ENCODE measurements at places on chromosomes 16 and 17.

- DNase-seq: no peak
Observed at GRCh38 chr17:2835780-2836179, 39.5 kb downstream of the RAP1GAP2 start.

DNA sequence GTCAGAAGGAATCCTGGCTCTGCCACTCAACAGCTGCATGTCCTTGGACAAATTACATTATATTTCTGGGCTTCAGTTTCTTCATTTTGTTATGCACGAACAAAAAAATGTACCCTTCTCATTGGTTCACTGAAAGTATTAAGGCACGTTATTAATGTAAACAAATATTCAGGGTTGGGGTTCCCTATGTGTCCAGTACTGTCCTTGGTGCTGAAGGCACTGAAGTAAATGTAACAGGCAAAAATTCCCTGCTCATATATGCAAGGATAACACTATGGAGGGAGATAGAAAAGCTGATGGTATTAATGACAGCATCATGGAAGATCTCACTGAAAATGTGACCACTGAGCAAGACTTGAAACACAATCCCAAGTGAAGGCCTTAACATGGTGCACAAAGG lies 386.6 kb downstream of the XYLT1 start:
- no peak for DNase-seq

GRCh38 chr17:36837195-36837938 lies 99.9 kb upstream of the LHX1 start:
- no peak for DNase-seq

DNA sequence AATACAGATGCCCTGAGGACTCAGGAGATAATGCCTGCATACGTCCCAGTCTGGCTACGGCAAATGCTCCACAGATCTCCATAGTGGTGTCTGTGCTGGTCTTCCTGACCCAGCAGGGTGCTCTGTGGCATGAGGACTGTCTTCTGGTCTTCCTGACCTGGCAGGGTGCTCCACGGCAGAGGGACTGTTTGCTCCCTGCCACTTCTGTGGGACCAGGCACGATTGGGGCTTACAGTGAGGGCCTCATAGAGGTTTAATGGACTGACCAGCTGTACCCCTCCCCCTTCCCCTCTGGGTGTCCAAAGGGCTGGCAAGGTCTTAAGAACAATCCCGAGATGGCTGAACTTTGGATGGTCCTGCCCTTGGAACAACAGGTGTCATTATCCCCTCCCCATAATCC lies 123.1 kb downstream of the C16orf78 start:
- DNase-seq: no peak

DNA sequence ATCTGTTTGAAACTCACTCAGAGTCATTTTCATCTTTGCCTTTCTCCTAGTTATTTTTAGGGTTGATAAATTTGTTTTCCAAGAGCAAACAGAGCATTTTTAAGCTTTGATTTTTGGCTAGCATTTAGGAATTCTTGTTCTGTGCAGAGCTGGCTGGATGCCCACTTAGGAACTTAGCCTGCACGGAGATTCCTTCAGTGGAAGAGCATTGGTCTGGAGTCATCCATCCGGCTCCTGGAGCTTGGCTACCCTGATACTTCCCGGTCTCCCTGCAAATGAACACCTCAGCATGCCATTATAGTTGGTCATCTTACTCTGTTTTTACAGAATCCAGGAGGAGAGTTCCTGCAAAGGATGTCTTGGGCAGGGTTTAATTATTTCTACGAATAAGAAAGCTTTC lies 57.1 kb downstream of the SPECC1 start:
- no peak for DNase-seq

GRCh38 chr17:74088934-74089329 lies 114.5 kb upstream of the RPL38 start:
- DNase-seq: no peak

GRCh38 chr16:4968879-4969483 lies 10.9 kb downstream of the SEC14L5 start:
- no peak for DNase-seq

GRCh38 chr16:27980919-27981700 lies 82.4 kb downstream of the GSG1L start:
- no peak for DNase-seq

DNA sequence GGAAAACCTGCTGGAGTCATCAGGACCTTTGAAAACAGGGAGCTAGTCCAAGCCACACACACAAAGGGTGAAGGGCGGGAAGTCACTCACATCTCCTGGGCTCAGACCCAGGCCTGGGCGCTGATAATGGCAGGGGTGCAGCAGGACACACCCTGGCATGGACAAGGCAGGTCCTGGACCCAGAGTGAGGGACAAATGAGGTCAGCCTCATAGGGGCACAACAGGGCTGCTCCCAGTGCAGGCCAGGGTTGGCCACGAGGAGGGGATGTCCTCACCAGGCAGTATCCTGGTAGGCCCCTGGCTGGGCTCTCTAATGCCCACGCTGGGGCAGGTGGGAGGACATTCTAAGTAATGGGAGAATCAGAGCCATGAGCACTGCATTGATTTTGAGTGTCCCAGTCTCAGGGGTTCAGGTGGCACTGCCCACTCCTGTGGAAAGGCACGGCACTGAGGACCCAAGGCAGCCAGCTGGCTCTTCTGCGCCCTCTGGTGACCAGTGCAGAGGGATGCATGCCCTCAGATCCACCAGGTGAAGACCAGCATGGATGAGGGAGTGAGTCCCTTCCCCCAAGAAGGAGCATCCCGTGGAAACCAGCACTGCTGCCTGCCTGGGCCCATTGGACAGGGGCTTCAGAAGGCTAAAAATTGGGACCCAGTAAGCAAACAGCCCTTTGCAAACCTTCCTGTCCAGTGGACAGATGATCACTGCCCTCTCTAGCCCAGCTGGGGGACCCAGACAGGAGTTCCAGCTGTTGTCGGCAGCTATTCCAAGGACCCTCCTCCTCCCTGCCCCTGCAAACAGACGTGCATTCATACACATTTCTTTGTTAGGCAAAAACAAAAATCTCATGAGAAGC lies 23.4 kb upstream of the SREBF1 start:
- DNase-seq: peak; percentile 50

DNA sequence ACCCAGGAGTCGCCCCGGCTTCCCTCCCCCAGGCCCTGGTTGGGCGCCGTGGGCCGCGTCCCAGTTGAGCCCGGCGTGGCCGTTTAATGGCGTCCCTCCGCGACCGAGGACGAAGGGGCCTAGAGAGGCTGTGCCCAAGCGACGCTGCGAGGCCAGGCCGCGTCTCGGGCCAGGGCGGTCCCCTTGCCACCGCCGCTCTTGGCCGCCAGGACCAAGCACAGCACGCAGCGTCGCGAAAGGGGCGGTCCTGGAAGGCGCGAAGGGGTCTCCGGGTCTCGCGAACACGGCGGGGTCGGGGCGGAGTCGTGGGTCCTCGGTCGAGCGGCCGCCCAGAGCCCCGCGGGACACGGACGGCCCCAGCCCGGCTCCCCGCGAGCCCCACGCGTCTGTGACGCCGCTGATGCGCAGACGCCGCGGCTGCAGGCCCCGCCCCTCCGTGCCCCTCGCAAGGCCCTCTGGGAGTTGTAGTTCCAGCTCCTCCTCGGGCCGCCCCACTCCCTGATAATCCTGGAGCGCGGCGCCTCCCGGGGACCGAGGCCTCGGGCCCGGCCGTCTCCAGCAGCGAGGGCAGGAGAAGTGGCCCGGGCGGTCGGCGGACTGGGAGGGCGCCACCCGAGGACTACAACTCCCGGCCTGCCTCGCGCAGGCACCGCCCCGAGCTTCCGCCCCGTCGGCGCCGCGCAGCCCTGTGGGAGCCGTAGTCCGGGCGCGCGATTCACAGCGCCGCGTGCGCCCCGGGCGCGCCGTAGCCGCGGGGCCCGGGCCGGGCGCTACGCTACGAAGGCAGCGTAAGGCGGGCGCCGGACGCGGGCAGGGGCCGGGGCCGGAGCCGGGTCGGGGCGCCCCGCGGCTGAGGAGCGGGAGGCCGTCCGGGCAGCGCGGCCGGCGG lies at the start of gene CAPN15:
Gene CAPN15, plus strand, starts transcription at position 698 of the 889 bp plus-strand sequence. CDS start 19,127 bp downstream, outside the sequence.
- peak; percentile 67 for DNase-seq

- DNase-seq: peak; percentile 93
Observed at GRCh38 chr16:88700636-88701482, 5.3 kb downstream of the RNF166 start.

DNA sequence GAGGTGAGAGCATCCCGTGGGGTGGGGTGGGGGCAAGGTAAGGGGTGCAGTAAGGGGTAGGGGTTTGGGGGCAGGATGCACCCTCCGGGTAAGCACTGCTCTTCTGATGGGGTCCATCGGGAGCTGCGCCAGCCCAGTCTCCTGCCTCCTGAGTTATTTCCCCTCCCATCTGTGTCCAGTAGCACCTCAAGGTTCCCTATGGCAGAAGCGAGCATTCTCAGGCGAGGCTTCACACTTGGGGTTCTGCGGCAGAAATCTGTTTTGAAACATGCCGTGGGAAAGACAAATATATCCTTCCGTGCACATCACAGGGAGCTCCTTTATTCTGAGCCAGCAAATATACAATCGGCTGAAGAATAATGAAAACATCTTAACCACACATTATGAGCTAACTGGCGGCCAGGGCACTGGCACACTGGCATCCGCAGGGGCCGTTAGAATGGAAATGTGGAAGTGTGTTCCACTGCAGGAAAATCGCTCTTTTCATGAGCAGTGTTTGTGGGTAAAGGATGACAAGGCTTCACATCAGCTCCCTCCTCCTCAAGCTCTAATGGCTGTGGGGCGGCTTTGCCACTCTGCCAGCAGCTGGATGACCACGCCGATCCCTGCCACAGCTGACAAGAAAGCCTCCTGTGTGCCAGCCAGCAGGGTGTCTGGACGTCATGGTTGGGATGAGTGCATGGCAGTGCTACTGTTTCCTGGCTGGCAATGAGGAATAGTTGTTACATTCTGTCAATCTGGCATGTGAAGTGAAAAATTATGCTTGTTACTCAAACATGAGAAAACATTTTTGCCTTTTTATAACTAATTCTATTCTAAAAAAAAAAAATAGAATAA lies 20.0 kb downstream of the MTHFSD start:
- no peak for DNase-seq

DNA sequence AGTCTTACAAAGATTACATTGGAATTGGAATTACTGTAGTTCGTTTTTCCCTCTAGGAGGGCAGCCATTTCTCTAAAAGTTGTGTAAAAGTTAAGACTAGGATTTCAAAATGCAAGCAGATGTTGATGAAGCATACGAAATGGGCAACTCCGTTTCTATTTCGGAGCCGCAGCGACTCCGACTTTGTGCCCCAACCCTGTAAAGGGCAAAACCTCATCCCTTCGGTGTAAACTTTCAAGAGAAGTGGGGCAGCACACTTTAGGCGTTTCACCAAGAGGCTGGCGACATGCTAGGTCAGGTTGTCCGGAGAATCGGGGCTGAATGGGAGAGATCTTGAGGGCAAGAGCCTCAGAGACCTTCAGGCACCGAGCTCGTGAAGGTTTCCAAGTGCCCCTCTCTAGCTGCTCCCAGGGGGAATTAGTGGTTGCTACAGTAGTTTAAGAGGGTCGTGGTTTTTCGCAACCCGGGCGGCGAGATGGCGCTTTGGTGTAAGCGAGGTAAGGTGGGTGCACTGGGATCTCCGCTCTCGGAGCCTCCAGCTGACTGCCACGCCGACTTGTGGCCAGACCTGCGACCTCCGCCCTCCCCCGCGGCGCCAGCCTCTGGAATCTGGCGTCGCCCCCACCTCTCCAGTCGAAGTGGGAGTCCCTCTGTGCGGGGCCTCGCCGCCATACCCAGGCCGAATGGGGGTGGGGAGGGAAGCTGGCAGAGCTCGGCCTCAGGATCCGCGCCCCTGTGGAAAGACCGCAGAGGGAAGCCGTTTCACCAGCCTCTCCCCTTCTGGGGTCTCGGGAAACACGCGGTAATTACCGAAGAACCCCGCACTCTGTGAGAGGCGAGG lies 1.0 kb upstream of the HEXIM2 start:
- peak; percentile 56 for DNase-seq

GRCh38 chr16:89006036-89006752 lies 29.2 kb upstream of the CBFA2T3 start:
- DNase-seq: no peak

DNA sequence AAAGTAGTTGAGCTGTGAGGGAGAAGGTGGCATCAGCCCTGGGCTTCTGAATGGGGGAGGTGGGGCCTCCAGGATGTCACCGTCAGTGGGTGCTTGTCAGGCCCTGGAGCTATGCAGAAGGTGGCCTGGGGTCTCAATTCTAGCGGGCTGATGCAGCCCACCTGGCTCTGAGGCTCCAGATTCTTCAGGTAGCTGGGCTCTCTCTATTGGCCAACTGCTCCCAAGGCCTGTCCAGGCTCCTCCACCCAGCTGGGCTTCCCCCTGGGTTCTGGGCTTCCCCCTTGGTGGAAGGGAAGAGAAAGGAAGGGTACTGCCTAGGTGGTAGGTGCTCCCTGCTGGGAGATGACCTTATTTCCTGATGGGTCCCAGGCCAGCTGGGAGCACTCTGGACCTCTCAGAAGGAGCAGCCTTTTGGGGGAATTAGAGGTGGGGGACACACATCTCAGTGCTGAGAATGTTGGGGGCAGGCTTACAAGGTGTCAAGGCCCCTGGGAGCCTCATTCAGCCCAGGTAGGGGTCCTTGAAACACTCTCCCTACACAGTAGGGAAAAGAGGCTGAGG lies 1728.3 kb downstream of the TP53TG3F start:
- no peak for DNase-seq

- no peak for DNase-seq
Observed at GRCh38 chr17:1455291-1455796, 688 bp downstream of the CRK start.

Data from stimulated activated CD8-positive, alpha-beta memory T cell treated with anti-CD3 and anti-CD28 coated beads, Interleukin-7, amount 100 ng/mL, for 4 hours (primary cell).